ENCODE measurements at places on chromosomes 12 and 14.

DNA sequence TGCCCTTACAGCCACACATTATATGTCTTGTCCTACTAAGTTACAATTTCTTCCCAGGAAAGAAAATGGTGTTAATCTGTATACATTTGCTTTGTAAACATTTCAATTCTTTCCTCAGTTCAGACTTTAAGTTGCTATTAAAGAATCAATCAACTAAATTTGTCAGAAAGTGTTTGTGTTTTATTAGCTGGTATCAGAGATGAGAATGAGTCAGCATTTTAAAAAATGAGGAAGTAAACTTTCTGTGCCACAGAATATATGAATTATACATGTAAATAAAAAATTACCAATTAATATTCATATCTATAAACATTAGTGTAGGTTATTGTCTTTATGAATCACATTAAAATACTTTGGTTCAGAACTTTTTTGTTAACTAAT, 82.0 kb downstream of the LMO3 start:
- no peak for DNase-seq

- no peak for DNase-seq
Measured at GRCh38 chr12:1830401-1830845, 10.1 kb downstream of the LRTM2 start.

DNA sequence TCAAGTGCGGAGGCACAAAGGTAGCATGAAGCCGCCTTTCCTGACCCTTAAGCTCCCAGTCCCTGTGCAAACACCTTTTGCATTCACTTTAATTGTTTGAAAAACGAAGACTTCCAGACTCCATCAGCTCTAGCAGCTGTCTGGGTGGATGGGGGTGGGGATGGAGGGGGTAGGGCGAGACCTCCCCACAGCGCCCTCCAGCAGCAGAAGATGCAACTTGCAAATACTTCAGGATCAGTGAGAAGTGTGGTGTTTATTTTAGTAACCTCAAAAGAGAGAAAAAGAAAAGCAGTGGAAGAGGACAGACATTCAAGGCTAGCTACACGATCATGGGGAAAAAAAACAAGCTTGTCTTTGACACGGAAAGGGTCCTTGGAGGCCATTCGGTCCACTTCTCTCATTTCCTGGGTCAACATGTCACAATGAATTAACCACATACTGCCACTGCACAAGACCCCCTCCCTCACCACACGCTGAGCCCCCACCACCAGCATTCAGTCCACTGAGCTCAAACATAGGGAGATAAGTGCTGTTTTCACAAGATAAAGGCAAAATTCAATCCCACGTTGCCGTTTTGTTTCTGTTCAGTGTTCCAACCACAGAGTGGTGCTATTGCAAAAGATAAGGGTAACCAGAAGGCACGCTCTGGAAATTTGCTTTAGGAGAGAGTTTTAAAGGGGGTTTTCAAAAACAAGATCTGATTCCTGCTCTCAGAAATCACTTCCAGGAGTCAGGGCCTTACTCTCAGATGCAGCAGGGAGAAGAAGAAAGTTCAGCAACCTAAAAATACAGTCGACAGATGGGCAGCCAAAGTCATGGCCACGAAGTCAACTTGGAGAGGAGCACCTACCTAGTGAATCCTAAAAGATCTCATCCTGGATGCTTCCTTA, 3.3 kb upstream of the NTF3 start:
- peak; percentile 10 for DNase-seq

DNA sequence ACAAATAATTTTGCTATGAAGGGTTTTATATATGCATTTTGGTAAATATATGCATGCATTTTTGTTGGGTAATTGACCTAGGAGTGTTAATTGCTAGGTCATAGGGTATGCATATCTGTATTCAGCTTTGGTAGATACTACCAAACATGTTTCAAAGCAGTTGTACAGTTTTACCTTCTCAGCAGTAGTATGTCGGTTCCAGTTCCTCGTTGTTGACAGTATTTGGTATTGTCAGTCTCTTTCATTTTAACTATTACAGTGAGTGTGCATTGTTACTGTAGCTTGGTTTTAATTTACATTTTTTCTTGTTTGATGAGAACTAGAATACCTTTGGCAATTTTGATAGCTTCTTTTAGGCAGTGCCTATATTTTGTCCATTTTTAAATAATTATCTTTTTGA, 98.9 kb downstream of the ARID2 start:
- no peak for DNase-seq

DNA sequence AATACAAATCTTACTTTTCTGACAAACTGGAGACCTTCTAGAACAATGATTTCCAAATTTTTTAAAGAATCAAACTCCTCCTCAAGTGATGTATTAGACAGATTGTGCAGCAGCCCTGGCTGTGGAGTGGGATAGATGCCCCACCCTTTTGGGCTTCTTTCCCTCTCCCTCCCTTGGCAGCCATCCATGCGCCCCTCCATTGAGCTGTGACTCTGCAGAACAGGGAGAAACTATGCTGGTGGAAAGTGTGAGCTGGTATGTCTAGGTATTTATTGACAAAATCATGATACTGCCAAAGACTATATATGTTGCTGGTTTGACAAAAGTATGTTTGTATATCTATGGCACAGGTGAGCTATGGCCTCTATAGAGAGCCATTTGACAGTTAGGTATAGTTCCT, 138.5 kb downstream of the KTN1 start:
- DNase-seq: no peak

GRCh38 chr12:110846615-110847566, at the start of gene CCDC63:
TSS of gene CCDC63 (plus strand) at chr12:110846987. CDS start at chr12:110852955, 5,968 bp downstream.
- DNase-seq: peak; percentile 40

- DNase-seq: no peak
Measured at GRCh38 chr12:67659292-67659691, 10.7 kb downstream of the DYRK2 start.

DNA sequence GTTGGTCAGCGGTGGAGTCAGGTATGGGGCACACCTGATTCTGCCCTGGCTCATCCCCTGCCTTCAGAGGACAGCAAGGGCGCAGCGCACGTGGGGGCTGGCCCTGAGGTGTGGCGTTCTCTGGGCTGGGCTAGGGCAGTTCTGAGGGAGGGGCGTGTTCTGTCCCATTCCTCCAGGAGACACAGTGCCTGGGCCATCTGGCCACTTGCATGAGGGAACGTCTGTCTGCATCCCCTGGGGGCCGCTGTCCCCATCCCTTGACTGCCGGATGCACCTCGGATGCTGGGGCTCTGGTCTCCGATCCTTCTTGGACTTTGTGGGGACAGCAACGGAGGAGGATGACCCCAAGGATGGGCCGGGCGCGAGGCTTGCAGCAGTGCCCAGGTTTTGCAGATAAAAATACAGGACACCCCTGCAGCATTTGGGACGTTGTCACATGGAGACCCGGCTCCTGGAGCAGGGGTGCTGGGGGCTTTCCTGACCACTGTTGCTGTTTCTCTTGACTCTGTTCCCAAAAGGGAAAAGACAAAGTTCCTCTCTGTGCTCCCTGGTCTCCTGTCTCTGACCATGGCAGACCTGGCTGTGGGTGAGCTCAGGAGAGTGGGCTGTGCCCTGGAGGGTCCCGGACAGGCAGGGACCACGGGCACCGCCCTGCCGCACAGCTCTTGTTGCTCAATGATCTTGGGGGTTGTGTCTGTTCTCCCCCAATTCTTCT, 6.9 kb downstream of the MTA1 start:
- DNase-seq: no peak

DNA sequence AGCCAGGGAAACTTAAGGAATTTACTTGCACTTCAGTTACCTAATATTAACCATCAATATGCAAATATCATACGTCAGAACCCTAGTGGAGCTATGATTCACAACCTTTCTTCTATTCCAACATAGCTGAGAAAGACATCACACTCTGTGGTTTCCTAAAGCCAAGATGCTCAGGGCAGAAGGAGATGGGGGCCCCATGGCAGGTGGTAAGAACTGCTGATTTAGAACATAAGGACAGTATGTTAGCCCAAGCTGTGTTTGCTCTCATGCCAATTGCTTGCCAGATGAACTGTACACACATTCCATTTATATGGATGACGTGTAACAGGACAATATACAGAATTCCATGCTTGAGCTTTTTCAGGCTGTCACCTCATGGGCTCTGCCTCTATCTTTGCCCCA, 34.6 kb downstream of the HECTD4 start:
- DNase-seq: no peak

DNA sequence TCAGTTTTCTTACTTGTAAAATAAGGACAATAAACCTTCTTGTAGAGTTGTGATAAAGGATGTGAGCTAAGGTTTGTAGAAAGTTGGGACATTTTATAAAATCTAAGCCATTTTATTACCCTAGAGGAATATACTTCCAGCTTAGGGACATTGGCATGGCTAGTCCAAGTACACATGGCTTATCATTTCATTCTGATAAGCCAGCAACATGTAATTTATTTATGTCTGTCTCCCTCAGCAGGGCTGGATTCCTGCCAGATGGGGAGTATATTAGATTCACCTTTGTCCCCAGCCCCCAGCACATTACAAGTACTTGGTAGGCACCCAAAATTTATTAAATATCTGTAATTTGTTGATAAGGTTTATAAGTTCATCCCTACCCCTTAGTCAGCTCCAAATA, 6.3 kb upstream of the ATG14 start:
- peak; percentile 62 for DNase-seq

GRCh38 chr14:83006121-83006670, 1472.5 kb upstream of the SEL1L start:
- no peak for DNase-seq

- DNase-seq: no peak
Measured at GRCh38 chr12:3607821-3608220, 116.8 kb downstream of the PRMT8 start.

- DNase-seq: peak; percentile 39
Measured at GRCh38 chr14:20820063-20820904, 17.6 kb upstream of the RNASE1 start.

DNA sequence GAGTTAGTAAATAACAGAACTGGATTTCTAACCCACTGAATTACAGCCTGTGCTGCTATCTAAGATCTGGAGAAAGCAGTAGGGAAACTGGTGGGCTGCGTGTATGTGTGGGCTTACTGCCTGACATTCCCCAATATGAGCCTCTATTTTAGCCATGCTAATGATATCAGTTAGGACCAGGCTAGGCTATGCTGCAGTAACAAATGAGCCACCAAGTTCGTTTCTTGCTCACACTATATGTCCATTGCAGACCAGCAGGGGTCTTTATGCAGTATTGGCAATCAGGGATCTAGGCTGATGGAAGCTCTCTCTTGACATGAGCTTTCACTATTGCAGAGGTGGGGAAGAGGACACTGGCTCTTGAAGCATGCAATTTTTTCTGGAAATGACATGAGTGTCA, 40.4 kb downstream of the FOS start:
- DNase-seq: no peak

- no peak for DNase-seq
Measured at GRCh38 chr12:3205742-3206519, 128.8 kb downstream of the TSPAN9 start.

DNA sequence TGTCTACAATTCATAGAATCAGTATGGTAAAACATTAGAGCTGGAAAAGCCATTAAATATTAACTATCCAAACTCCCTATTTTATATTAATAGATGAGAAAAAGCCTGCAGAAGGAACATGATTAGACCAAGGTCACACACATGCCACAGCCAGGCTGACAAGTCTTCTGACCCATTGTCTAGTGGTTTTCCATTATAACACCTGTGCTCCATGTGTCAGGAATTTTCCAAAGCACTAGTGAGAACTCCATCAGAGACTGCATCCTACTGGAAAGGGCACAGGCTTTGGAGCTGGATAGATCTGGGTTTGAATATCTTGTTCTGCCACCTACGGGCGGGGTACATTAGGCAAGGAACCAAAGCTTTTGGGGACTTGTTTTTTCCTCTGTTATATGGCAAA, 325.5 kb downstream of the RAD51B start:
- no peak for DNase-seq

DNA sequence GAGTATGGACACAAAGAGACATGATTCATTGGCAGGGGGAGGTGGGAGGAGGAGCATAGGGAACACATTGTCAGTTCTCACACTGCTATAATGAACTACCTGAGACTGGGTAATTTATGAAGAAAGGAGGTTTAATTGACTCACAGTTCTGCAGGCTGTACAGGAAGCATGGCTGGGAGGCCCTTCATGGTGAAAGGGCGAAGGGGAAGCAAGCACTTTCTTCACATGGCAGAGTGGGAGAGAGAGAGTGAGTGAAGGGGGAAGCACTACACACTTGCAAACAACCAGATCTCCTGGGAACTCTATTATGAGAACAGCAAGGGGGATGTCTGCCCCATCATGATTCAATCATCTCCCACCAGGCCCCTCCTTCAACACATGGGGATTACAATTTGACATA, 391.8 kb downstream of the BMP4 start:
- no peak for DNase-seq

- no peak for DNase-seq
Measured at GRCh38 chr12:64801381-64801780, 23.1 kb upstream of the TBC1D30 start.

GRCh38 chr14:68637106-68638021, 155.5 kb downstream of the ZFP36L1 start:
- DNase-seq: no peak

DNA sequence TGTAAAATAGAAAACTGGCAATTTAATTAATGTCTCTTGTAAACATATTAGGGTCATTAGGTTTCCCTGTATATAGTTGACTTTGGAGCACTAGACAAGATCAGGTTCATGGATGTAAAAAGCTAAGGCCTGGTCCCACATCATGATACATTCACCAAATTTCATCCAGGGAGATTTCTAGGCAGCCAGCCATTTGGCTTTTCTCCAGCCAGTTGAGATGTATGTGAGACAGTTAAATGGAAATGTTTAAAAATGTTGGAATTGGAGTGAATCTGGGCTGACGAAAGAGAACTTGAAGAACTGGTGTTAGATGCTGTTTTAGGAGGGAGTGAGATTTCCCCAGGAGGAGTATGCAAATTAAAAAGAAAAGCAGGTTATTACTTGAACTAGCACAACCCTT, 41.8 kb upstream of the CLEC14A start:
- no peak for DNase-seq

All from erythroblast (primary cell).